ENCODE measurements at places on chromosomes 2 and 18. TPM values are rescaled to one million over a fixed set of nuclear protein-coding genes. Genes with fewer than 3 reads are reported as not detected.

Gene SLC39A10
- 18.9 TPM for total RNA-seq

Gene SGPP2
- total RNA-seq, result not detected

Gene WDR54
- total RNA-seq, result 33.0 TPM

Gene CNDP1
- total RNA-seq, result not detected

Gene SIX3
- total RNA-seq, result not detected

Gene MDH1B
- 0.67 TPM for total RNA-seq

Gene TXNDC9
- total RNA-seq, result 74.0 TPM

Data from melanocyte of skin (primary cell).